NCI-H526 treated with DMSO at 0.1 percent for 48 hours (cell line): ENCODE measurements at places on chromosomes 2 and 18.

DNA sequence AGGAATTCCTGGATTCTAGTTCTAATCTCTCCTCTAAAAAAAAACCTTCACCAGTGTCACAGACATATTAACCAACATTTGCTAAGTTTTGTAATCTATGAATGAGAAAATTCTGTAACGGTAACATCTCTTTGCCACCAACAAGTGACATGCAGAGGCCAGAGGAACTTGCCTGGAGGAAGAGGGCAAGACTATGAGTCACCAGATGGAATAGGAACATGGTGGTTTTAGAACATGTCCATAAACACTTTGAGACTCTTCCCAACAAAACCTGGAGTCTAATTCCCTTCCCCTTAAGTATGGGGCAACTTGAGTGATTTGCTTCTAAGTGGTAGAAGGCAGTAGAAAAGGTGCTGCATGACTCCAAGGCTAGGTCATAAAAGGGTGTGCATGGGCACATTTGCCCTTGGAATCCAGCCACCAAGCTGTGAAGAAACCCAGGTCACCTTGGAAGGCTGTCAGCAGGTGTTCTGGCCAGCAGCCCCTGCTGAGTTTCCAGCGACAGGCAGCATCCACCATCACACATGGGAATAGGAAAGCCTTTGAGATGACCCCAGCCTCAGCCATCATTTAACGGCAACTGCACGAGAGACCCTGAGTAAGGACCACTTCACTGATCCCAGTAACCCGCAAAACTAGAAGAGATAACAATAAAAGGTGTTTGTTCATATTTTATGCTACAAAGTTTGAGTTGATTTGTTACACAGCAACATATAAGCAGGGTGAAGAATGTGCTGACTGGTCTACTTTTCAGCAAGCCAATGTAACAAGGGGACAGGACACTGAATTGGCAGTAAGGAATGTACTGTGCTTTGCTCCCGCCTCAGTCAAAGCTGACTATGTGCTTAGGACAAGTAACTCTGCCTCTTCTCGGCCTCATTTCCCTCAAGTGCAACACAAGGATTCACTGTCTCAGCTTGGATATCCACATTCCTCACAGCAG, 90.6 kb downstream of the SKA1 start:
- no peak for DNase-seq

- no peak for DNase-seq
These were observed 38.7 kb downstream of the TWIST2 start for GRCh38 chr2:238886453-238887094.

GRCh38 chr2:203855274-203855673, 12.3 kb upstream of the CTLA4 start:
- DNase-seq = no peak

DNA sequence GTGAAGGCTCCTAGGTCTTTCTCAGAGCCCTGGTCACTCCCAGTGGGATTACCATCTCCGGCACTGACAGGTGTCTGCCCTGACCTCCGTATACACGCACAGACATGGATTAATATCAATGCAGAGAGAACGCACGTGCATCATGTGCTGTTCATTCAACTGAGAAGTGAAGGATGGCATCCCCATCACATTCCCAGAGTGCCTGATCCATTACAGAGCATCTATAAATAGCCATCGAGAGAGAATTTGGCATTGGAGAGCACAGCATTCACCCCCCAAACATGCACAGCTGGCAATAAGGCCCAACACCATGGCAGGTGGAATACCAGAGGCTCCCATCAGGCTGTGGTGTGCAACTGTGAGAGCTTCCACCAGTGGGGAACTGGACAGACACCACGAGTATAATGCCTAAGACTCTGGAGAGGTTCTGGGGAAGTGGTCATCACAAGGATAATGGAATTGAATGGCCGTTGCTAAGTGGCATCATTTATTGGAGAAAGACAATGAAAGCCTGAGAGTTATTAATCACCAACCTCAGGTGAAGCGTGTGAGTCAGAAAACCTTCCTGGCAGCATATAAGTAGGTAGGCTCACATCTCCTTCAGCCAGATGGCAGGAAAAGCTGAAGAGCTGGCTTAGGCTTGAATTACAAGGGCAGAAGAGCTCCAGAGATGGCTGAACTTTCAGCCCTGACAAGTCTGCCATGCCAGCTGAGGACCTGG, 244.5 kb upstream of the ID2 start:
- no peak for DNase-seq

DNA sequence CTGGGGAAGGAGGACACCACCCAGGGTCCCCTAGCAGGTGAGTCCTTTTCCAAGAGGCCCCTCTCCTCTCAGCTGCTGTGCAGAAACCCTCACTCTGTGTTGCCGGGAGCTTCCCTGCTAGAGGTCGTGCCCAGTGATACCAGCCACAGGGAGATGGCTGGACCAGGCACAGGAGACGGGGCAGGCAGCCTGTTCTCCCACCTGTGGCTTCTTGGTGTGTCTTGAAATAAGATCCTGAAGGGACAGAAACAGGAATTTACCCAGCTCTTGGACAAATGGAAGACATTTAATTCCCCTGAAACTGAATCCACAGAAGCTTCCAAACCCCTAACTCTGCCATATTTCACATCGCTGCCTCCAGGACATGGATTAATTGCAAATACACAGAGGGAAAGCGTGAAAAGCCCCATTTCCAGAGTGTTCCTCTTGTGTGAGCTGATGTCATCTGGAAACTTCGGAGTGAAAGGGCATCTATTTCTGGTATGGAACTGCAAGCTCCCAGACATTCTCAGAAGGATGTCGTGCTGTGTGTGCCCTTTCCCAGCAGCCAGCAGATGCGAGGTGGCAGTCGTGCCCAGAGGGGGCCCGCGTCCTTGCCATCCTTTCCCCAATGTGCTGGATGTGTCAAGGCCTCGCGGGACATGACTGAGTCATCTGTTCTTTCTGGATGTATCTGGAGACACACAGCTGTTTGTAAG, 177.7 kb downstream of the SEPTIN10 start:
- no peak for DNase-seq

GRCh38 chr18:80145196-80145804, 36.2 kb downstream of the ADNP2 start:
- no peak for DNase-seq

DNA sequence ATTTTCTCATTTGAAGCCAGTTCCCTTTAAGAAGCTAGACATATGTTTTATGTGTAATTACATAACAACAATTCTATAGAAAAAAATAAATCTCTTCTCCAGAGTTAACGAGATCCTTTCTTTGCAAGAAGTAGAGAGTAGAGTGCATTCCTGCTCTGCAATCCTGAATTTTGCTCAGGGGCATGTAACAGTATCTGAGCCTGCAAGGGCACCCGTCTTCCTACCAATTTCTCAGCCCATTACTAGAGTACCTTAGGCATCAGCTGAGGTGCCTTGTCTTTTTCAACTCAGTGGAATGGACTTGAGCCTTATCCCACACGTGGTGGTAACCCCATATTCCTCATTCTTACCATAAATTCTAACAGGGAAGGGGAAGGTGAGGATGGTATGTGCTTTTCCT, 205.9 kb downstream of the IKZF2 start:
- no peak for DNase-seq
